Fibroblast of lung (primary cell): ENCODE measurements at places on chromosomes 16 and 17. TPM values are rescaled to one million over a fixed set of nuclear protein-coding genes. Genes with fewer than 3 reads are reported as not detected.

GRCh38 chr16:75053791-75054555, 55.1 kb downstream of the ZNRF1 start:
- DNase-seq, result no peak

GRCh38 chr17:41403404-41404023, 6.1 kb upstream of the KRT31 start:
- peak; percentile 17 for DNase-seq

DNA sequence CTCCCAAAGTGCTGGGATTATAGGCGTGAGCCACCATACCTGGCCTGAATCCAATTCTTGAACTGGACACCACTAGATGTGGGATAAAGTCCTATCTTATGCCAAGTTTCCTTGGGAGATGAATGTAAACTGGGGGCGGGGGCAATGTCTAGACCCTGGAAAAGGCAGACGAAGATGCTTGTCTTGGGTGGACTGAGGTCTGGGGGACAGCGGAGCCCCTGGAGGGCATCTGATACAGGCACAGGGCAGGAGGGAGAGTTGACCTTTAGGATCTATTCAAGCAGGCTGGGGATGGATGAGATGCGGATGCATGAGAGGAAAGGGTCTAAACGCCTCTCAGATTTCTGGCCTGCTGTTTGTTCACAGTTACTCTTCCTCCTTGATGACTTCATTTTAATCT, 11.7 kb downstream of the C1QTNF1 start:
- no peak for DNase-seq

DNA sequence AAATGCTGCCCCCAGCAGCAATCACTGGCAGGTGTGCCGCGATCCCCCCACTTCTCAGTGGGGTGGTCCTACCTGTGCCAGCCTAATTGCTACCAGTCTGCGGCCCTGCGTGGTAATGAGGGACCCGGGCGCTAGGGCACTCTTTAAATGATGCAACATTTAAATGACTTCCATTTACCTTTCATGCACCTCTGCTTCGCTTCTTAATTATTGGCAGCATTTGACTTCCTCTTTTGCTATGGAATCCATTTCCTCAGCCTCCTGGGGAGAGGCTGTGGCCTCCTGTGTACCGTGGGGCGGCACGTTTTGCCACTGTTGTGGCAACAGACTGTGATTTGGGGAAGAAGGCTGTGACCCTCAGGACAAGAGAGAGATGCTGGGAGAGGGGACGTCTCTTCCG, 86.1 kb downstream of the RPA1 start:
- no peak for DNase-seq

DNA sequence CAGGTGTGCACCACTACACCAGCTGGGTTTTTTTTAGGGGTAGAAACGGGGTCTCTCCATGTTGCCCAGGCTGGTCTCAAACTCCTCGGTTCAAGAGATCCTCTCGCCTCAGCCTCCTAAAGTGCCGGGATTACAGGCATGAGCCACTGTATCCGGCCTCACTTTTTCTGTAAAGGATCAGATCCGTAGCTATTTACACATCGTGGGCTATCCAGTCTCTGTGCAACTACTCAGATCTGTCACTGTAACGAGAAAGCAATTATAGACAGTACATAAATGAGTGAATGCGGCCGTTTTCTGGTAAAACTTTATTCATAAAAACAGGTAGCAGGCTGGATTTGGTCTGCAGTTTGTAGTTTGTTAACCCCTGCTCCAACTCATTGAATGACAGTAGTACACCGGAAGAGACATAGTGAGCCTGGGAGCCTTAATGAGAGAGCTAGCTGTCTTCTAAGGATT, 44.5 kb downstream of the VMP1 start:
- DNase-seq, result no peak

GRCh38 chr17:82202981-82203380, 9.7 kb downstream of the CCDC57 start:
- no peak for DNase-seq

DNA sequence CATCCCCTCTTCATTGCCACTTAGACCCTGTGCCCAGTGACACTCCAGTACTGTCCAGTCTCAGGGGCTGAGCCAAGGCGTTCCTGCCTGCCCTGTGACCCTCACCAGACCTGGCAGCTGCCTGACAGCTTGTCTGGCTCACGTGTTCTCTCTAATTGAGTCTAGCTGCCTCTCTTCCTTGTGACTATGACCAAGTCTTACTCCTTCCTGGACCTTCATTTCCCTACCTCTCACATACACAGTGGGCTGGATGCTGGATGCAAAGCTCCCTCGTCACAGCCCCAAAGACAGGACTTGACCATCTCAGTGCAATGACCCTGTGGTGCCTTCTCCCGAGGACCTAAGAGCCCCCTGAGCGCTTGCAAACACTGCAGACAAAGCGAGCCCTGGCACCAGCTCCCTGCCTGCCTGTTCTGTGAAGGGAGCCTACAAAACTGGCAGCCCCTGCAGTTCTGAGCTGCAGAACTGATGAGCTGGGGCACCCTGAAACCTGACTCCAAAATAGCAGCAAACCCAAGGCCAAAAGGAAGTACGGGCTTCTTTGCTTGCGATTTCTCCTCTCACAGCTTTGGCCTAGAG, 1.7 kb downstream of the DEXI start:
- no peak for DNase-seq

GRCh38 chr16:19898924-19899604, 14.4 kb upstream of the GPRC5B start:
- DNase-seq, result peak; percentile 54

GRCh38 chr17:20072692-20072992, 63.5 kb downstream of the SPECC1 start:
- no peak for DNase-seq

- no peak for DNase-seq
Observed at GRCh38 chr16:24978370-24978914, 36.7 kb downstream of the ARHGAP17 start.

DNA sequence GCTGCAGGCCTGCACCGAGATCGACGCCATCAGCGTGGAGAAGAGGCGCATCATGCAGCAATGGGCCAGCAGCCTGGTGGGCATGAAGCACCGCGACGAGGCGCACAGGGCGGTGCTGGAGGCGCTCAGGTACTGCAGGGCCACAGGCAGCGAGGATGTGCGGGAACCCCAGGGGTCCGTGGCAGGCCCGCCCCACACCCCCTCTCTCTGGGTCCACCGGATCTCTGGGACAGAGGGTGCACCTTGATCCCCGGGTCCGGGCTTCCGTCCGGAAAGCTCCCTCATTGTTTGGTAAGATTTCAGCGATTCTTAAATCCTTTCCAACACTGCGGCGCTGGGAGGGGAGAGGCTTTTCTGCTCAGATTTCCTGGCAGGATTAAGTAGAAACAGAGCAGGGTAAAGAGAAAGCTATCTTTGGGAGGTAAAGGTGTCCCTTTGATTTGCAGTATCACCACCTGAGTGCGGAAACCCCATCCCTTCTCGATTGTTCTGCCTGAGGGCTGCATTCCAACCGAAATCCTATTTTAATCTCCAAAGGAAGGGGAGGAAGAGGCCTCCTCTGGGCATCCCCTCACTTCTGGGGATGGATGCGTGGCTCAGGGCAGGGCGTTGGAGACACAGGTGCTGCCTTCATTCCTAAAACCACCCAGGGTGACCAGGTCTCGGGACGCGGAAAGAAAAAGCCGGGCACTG, 29.2 kb downstream of the CCDC40 start:
- no peak for DNase-seq

- no peak for DNase-seq
Observed at GRCh38 chr17:64091116-64091515, 38.8 kb downstream of the ERN1 start.

- no peak for DNase-seq
Observed at GRCh38 chr17:27481327-27481726, 25.1 kb downstream of the KSR1 start.

DNA sequence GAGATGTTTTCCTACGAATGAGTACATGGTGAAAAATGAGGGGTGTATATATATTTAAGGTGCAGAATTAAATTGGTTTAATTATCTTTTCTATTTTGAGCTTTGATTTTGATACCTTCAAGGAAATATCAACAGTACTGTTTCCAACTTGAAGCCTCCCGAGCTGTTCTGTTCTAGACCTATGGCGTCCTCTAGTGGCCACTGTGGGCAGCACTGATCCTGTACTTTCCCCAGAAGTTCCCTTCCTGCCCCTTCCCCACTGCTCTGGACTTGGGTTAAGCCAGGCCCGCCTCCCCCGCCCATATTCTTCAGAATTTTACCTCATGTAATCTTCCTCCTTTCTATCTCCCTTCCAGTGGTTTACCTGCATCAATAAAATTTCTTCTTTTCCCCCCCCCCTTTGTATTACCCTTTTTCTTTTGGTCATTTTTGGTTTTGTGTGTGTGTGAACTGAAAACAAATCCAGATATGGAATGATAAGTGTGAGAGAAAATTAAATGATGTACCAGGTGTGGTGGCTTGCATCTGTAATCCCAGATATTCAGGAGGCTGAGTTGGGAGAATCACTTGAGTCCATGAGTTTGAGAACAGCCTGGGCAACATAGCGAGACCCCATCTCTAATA, 1643.5 kb downstream of the TP53TG3F start:
- DNase-seq, result no peak

DNA sequence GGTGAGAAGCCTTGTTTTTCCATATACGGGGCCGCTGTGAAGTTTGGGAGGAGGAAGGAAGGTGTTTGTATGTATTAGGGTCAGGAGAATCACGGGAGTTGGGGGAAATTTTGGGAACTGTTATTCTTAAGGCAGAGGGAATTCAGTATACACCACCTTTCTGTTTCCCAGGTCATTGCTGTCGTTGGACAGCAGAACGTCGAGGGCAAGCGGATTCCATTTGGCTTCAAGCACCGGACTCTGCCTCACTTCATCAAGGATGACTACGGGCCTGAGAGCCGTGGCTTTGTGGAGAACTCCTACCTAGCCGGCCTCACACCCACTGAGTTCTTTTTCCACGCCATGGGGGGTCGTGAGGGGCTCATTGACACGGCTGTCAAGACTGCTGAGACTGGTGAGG, 17.6 kb downstream of the POLR2A start:
- no peak for DNase-seq

- DNase-seq, result no peak
Observed at GRCh38 chr17:37064956-37065355, 116.2 kb downstream of the AATF start.

- DNase-seq, result peak; percentile 49
Observed at GRCh38 chr16:85461022-85461813, 151.9 kb upstream of the GSE1 start.

- no peak for DNase-seq
Observed at GRCh38 chr16:65449526-65449925, 327.7 kb upstream of the CDH11 start.

GRCh38 chr16:49369651-49370611, 3.7 kb upstream of the C16orf78 start:
- DNase-seq, result no peak

DNA sequence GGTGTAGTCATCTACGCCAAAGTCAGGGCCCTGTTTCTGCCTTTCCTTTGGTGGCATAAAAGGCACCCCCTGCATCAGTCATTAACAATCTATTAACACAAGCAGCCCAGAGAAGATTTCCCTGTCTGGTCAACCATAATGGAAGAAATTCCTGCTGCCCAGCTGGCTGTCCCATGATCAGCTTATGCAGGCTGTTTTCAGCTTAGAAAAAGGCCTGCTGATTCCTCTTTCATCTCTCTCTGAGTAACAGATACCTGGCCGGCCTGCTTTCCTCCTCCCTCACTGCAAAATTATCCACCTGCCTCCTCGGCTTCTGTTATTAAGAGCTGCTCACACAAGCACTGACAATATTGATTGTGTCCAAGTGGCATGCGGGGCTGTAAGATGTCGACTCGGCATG, 70.3 kb upstream of the MMP2 start:
- no peak for DNase-seq

DNA sequence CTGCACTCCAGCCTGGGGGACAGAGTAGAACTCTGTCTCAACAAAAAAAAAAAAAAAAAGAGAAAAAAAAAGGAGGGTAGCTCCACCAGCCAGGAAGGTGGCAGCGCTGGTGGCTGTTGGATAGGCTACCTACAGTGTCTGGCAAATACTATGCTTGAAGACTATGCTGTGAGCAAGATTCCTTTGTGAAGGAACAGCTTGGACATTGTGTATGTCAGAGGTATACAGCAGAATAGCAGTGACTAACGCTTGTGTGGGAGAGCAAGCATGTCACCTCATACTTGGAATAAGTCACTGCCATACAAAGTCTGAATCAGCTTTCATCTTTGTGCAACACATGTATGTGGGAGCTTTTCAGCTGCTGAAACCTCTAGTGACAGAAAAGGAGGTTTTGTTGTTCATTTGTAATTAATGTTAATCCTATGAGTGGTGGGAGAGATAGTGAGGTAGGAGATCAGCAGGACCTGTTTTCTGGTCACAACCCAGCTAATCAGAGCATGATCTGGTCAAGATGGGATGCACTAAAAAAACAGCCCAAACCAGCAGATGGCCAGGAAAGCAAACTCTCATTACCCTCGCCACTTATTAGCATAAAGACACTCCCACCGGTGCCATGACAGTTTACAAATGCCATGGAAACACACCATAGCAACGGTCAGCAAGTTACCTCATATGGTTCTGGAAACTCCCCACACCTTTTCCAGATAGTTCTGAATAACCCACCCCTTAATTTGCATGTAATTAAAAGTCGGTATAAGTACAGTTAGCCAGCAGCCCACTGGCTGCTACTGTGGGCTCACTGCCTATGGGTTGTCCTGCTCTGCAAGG, 6.8 kb upstream of the ITGAD start:
- DNase-seq, result no peak

- no peak for DNase-seq
Observed at GRCh38 chr17:77165577-77165976, 24.8 kb downstream of the SEC14L1 start.

DNA sequence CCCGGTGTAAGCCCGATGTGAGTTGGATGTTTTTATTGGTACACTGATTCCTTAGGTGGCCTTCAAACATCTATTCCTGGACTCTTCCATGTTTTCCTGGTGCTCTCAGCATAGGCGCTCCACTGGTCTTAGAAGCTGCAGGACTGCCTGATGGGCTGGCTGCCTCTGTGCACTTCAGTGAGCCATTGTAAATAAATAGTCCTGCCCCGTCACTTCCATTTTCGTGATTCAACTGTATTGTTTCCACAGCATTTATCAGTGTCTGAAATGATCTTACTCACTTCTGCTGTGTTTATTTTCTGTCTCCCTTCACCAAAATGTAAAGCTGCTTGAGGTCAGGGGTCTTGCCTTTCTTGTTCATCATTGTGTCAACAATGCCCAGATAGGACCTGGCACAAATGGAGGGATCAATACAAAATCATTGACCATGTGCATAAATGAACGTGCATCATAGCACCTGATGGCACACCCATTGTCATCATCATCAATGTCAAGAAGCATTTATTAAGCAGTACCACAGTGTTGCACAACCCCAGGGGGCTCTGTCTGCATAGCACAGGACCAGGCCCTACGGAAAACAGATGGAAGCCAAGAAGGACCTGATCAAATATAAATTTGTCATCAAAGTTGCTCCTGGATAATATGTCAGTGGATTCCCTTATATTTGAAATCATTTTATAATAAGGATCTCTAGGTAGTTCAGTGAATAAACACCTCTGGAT, 66.6 kb upstream of the CPHXL start:
- no peak for DNase-seq

The HOXB5 gene
- total RNA-seq, result 1.0 and 2.1 TPM in 2 replicates

The SLC35G6 gene
- total RNA-seq, result not detected in 2 replicates

The KRTAP2-1 gene
- total RNA-seq, result not detected in 2 replicates

The BORCS6 gene
- total RNA-seq, result 6.9 and 11.4 TPM in 2 replicates

The CFDP1 gene
- total RNA-seq, result 47.9 and 59.8 TPM in 2 replicates

The LRRC37A3 gene
- total RNA-seq, result 6.2 and 7.3 TPM in 2 replicates

The MT4 gene
- total RNA-seq, result not detected in 2 replicates
